ENCODE measurements at places on chromosomes 4 and X.

DNA sequence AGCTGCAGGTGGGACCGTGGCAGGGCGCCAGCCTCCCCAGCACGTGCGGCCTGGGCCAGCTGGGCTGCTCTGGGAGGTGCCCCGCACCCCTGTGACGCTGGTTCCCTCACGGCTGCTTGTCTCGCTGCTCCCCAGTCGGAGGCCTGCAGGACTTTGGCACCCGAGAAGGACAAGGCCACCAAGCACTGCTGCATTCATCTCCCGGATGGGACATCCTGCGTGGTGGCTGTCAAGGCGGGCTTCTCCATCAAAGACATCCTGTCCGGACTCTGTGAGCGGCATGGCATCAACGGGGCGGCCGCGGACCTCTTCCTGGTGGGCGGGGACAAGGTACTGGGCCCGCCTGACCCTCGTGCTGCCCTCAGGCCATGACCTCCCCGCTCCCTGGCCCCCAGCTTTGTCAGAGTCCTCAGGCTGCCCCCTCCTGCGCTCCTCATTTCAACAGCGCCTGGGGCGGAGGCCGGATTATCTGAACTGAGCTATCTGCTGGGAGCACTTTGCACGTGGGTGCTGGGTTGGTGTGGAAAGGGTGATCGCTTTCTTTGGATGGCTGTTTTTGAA lies 19.4 kb upstream of the HGFAC start:
- no peak for DNase-seq

DNA sequence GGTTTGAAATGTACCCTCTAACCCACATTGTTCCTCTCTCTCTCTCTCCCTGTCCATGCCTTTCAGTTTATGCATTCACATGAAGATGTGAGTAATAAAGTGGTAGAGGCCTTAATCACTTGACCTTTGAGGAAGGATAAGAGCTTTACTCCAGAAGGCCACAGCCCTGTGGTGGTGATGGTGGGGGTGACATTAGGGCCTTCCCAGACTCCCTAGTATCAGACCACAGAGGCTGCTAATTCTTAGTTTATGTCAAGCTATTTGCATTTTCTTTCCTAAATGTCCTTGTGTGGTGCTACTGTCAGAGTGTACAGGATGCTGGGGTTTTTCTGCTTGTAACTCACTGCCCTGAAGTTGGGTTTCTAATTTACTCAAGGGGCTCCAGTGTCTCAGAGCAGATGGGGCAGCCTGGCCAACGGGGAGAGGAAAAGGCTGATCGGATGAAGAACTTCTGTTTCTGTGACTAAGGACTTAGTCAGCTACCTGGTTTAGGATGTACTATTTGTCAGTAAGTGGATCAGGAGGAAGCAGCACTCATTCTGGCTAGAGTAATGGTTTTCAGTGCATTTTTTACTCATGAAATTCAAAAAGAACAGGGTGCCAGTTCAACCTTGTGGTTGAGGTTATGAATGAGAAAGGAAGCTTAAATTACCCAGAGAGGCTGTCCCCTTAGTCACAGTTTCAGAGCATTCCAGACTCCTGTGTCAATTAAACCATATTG lies 509.6 kb upstream of the DIPK2B start:
- DNase-seq = no peak

GRCh38 chr4:111879539-111879938 lies 265.7 kb upstream of the FAM241A start:
- no peak for DNase-seq

DNA sequence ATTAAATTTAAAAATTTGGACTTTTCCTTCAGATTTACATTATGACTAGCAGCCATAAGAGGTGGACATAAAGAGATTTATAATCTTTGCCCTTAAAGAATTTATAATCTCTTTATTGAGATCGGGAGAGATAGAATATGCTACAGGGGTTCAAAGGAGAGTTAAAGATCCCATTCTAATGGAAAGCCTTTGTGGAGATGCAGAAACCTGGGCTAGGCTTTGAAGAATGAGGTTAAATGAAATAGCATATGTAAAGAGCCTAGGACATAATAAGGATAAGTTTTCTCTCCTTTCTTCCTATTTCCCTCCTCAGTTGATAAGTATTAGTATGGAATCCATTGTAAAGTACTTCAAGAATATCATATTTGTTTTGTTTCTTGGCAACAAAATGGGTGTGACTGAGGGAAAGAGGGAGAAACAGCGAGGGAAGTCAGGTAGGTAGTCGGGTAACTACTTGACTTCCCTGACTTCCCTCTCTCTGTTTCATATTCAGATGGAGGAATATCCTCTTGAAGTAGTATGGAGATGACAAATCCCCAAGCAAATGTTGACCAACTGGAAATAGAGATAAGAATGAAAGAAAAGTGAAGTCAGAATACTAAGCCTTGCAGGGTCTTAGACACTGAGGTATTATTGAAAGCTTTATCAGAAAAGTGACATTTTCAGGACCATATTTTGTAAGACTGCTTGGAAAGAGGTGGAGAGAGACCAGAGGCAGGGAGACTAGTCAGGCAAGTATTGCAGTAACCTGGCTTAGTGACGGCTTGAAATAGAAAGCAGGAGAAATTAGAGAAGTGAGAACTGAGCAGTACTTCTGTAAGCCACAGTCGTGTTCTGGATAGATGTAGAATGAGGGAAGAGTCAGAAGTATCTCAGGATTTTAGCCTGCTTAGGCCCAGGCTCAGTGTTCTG lies 82.9 kb downstream of the PDLIM5 start:
- DNase-seq = no peak

GRCh38 chr4:121988950-121989349 lies 37.1 kb upstream of the TRPC3 start:
- DNase-seq = no peak

- DNase-seq = no peak
These were observed 68.2 kb downstream of the HEPH start for GRCh38 chrX:66232296-66232695.
